ENCODE measurements at places on chromosomes 11 and 22.

- no peak for DNase-seq
These were observed at the start of gene ARRB1 for GRCh38 chr11:75351541-75351790. Gene ARRB1 (minus strand): TSS chr11:75351661. CDS start chr11:75351607, 54 bp downstream.

DNA sequence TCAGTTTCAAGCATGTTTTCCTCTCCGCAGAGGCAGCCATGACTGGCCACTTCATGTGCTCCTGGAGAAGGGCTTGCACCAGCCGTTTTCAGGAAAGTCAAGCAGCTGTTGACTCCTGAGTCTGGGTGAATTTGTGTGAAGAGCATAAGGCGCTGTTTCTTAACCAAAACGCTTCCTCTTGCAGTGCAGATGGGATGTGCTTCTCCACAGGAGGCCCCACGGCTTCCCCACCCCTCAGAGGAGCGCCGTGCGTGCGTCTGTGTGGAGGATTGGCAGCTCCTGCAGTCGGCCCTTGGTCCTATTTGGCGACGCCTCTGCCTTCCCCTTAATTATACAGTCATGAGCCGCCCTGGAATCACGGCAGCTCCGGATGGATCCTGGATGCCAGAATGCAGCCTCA is 54.1 kb upstream of the B3GAT1 start:
- DNase-seq: no peak

GRCh38 chr11:60992842-60993409 is 21.4 kb downstream of the CD6 start:
- DNase-seq: no peak

DNA sequence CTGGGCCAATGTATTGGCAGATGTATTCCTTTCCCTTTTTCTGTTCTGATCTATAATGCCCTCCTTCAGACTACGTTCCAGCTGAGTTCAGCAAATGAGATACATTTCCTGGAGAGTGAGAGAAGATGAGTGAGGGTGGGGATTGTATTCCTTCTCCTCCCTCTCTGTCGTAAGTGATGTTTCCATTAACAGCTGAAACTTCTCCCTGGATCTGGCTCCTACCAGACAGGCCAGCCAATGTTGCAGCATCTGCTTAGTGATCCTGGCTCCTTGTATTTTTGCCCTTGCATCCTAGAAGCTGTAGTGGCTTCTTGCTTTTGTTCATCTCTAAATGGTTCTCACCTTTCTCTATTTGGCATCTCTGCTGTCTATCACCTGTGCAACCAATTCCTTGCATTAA is 48.2 kb upstream of the MTMR2 start:
- no peak for DNase-seq

DNA sequence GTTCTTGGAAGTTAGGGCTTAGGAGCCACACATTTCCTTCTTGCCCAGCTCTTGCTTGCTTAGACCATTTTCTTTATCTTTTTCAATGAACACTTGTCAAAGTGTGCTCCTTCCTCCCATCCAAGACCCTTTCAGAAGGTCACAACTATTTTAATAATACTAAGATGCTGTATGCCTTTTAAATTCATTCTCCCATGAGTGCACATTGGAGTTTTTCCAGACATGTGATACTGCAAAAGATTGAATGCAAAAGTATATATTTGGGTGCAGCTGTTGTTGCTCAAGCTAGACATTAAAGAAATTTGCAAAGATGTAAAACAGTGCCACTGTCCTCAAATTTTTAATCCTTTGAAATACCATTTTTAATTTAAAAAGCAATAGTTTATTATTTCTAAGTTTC is 69.3 kb upstream of the TNRC6B start:
- DNase-seq: no peak

- no peak for DNase-seq
These were observed at the start of gene SEC14L3 for GRCh38 chr22:30471616-30472318. Gene SEC14L3 (minus strand): TSS chr22:30472017. CDS start chr22:30471958, 59 bp downstream.

DNA sequence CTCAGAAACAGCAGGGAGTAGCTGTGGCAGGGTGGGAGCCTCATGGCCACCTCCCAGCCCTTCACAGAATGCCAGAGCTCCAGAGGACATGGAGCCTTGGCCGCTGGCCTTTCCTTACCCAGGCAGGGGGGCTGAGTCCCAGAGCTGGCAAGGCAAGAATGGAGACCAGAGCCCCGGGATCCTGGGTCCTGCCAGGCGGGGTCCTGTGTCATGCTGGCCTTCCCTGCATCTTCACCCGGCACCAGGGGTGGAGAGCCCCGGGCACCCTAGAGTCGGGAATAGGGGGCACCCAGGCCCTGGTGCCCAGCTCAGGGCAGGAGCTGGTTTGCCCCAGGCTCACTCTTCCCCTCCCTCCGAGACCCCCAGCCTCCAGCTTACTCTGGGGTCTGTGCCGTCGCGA is 519.9 kb downstream of the TBC1D22A start:
- no peak for DNase-seq

DNA sequence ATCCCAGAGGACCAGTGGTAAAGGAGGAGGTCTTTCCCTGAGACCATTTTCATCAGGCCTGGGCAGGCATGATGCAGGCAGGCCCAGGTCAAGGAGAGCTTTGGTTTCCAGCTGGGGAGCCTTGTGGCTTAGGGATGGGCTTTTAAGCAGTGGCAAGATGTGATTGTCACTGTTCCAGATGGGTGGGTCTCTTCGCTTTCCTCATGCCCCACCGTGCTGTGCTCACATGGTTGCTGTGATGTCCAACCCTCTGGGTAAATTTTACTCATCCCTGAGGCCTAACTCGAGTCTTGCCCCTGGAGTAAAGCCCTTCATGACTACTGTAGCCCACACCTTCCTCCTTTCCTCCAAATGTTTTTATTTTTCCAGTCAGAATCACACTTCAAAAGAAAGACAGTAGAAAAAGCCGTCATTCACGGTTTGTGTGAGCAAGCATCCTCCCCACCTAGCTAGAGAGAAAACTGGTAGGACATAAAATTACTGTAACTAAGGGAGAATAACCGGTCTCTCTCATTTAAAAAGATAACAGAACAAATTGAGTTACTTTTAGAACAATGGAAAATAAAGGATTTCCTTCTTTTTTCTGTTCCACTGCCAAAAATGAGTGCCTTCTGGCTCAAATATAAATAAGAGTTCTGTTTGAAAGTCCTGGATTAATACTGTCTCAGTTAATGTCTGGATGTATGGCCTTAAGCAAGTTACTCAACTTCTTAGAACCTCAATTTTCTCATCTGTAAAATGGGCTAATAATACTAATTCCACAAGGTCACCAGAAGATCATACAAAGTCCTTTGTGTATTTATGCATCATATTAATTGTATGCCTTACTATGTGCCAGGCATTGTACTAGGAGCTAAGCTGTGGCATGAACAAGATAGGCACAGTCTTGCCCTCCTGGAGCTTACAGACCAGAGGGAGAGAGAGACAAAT is 84.9 kb downstream of the ME3 start:
- no peak for DNase-seq

DNA sequence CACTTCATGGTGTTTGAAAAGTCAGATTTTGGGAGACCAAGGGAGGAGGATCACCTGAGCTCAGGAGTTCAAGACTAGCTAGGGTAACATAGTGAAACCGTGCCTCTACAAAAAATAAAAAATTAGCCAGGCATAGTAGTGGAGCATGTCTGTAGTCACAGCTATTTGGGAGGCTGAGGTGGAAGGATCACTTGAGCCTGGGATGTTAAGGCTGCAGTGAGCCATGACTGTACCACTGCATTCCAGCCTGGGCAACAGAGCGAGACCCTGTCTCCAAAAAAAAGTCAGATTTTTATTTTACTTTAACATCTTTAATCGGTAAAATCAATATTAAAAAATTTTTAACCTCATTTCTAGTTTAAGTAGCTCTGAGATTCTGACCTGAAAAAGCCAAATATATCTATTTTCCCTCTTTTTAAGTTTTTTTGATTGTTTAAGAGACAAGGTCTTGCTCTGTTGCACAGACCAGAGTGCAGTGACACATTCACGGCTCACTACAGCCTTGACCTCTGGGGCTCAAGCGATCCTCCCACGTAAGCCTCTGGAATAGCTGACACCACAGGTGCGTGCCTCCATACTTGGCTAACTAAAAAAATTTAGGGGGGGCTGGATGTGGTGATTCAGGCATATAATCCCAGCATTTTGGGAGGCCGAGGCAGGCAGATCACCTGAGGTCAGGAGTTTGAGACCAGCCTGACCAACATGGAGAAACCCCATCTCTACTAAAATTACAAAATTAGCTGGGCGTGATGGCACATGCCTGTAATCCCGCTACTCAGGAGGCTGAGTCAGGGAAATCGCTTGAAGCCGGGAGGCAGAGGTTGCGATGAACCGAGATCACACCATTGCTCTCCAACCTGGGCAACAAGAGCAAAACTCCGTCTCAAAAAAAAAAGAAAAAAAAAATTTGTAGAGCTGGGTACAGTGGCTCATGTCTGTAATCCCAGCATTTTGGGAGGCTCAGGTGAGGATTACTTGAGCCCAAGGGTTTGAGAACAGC is 48.4 kb downstream of the SFI1 start:
- no peak for DNase-seq

GRCh38 chr11:126136507-126136906 is 73.8 kb upstream of the CDON start:
- no peak for DNase-seq

DNA sequence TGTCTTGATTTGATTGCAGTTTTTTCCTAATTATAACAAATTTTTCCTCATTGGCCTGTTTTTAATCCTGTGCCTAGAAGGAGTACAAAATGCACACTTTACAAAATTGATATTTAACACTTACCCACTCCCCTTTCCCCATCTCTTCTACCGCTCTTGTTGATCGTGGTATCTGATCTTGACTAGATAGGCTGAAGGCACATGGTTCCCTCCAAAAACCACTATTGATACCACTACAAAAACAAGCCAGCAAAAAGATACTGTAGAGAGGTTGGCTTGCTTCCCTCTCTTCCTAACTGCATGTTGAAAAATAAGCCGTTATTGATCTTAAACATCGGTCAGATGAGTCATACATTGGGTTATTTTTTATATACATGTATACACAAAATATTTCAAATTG is 14.6 kb upstream of the ZNF143 start:
- DNase-seq: no peak

- no peak for DNase-seq
These were observed 17.7 kb downstream of the GP1BB start for GRCh38 chr22:19741053-19741452.

DNA sequence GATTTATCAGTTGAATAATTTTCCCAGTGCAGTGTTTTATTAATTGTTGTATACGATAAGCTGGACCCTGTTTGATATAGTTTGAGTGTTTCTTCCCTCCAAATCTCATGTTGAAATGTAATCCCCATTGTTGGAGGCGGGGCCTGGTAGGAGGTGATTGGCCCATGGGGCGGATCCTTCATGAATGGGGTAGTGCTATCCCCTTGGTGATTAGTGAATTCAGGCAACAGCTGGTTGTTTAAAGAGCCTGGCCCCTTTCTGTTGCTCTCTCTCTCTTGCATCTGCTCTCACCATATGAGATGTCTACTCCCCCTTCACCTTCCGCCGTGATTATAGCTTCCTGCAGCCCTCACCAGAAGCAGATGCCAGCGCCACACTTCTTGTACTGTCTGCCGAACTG is 1.5 kb downstream of the OR5A1 start:
- DNase-seq: no peak

- DNase-seq: no peak
These were observed 77.8 kb downstream of the MN1 start for GRCh38 chr22:27723708-27724107.

DNA sequence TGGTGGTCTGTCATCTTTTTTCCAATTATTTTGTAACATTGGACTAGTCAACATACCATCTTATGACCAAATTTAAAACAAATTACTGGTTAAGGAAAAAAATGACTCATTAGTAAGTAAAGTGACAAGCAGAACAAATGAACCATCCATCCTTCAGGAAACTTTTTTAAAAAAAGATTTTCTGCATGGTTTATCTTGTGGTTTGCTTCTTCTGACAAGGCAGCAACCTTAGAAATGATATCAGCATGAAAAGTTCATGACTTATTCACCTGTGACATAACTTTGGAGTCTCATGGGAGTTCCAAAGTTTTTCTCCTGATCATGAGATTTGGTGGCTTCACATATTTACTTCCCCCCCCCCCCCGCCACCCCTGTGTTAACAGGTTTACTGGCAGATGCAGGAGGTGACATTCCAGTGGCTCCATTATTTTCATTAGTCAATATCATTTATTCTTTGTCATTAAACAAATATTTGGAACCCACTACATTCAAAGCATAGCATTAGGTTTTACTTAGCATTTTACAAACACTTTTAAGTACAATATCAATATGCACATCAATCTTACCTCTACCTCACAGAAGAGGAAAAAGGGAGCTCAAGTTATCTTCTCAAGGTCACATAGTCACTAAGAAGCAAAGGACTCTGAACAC is 40.7 kb downstream of the DCUN1D5 start:
- no peak for DNase-seq

GRCh38 chr11:10674911-10675440 is 18.6 kb downstream of the IRAG1 start:
- no peak for DNase-seq

- no peak for DNase-seq
These were observed 127.4 kb downstream of the PHF21B start for GRCh38 chr22:44882226-44882905.

DNA sequence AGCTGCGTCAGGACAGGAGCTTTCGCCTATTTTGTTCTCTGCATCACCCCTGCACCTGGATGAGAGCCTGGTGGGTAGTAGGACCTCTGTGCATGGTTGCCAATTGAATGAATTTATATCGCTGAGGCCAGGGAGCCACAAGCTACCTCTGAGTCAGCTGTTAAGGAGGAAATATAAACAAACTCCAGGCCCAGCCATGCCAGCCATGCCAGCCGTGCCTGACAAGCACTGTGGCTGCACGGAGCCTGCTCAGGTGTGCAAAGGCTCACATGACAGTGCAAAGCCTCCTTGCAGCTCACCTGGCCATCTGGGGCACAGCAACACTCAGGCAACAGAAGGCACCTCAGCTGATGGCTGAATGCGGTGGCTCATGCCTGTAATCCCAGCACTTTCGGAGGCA is 33.7 kb upstream of the LINC01488 start:
- no peak for DNase-seq

DNA sequence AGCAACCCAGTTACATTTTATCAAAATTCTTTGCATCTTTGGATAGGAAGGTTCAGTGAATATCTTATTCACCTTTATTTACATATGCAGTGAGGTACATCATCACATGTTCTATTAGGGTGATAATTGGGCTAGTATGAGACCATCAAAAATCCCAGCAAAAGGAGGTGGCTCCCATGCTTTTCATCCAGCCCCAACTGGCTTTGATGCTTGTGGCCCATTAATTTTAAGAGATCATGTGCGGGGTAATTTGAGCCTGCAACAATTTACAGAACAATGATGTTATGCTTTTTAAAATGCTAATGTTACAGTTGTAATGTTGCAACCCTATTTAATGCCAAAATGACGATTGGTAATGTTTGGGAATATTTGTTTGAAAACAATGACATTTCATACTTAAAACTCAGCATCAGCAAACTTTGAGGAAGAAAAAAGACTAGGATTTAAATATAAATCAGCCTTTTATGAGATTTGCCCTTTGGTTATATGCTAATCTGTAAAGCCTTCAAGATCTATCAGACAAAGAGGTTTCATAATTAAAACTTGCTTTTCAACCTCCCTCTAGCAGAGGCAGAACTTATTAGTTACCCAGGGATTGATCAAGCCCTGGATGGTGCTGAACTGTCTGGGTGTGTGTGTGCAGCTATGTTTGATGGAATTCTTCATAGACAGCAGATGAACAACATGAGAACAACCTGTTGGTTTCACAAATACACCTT is 183.5 kb upstream of the SORL1-AS1 start:
- DNase-seq: no peak

Measured in stimulated activated CD4-positive, alpha-beta T cell treated with anti-CD3 and anti-CD28 coated beads, Interleukin-12 subunit alpha, Interleukin-12 subunit beta, amount 100 ng/mL, for 4 hours (primary cell).